ENCODE measurements at places on chromosomes 2 and 18.

DNA sequence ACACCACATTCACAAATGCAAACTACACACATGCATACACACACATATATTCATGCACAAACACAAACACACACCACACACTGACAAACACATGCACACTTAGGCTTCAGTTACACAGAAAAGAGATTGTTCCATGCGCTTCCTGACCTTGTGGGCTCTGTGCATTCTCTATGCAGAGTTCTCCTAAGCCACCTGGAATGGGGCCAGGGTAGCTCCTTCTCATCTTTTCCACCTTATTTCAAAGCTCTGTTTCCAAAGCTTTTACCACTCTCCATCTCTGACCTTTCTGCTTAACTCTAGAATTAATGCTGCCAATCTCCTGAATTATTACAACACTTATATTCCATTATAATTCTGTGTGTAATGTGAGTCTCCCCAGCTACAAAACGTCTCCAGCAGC, 522.3 kb upstream of the MYT1L start:
- no peak for DNase-seq

DNA sequence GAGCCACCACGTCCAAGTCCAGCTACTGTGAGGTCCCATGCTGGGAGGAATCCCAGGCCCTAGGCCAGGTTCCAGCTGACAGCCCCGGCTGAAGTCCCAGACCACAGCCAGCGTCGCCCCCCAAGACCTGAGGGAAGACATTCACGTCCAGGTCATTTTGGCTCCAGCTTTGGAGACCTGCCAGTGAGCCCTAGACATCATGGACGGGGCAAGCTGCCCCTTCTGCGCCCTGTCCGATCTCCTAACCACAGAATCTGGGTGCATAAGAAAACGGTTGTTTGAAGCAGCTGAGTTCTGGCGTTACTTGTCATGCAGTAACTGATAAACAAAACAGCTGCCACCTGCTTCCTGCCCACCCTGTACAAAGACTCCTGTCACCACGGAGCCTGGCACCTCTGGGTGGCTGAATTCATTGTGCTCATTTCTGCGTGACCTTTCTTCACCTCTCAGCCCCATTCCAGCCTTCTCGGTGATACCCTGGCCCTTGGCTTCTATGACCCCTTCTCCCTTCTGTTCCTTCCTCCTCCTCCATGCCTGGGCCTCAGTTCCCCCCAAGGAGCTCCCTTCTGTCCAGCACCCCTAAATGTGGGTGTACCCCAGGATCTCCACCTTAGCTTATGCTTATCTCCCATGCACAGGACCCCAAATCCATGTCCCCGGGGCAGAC, 72.6 kb upstream of the SMAD7 start:
- no peak for DNase-seq

GRCh38 chr2:216072473-216072872, 9.1 kb downstream of the PECR start:
- no peak for DNase-seq

DNA sequence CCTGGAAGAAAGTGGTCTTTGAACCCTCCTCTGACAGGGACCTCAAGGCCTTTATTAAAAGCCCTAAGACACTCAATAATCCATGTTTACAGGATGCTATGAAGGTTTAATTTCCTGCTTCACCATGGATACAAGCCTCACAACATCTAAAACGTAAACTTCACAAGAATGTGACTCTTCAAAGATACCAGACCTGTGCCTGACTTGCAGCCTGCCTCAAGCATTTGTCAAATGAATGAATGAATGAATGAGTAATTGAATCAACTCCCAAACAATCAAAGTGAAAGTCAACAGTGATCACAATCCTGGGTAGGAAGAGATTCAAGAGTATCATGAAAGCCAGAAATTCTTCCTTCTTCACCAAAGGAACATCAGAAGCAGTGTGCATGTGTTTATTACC, 30.4 kb downstream of the KLF7 start:
- DNase-seq: peak; percentile 68

DNA sequence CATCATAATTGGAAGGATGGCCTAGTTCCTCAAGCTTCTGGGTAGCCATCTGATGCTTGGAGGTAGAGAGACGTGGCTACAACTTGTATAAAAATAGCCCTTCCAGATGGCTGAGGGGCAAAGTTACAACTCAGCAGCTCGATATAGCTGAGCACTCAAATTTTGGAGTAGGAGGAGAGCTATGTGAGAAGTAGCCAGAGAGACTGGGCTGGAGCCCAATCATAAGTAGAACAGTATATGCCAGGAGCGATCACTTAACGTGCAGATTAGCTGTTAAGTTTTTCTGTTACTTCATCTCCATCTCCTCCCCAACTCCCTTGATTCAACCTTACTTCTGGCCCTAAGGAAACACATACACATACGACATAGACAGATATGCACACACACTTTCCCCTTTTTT, 28.8 kb downstream of the CNRIP1 start:
- no peak for DNase-seq

- peak; percentile 62 for DNase-seq
Measured at GRCh38 chr2:124027182-124027581, 2.1 kb downstream of the CNTNAP5 start.

- no peak for DNase-seq
Measured at GRCh38 chr2:217905395-217905794, 97.4 kb downstream of the TNS1 start.

- DNase-seq: no peak
Measured at GRCh38 chr2:172473167-172473566, 45.8 kb downstream of the ITGA6 start.

DNA sequence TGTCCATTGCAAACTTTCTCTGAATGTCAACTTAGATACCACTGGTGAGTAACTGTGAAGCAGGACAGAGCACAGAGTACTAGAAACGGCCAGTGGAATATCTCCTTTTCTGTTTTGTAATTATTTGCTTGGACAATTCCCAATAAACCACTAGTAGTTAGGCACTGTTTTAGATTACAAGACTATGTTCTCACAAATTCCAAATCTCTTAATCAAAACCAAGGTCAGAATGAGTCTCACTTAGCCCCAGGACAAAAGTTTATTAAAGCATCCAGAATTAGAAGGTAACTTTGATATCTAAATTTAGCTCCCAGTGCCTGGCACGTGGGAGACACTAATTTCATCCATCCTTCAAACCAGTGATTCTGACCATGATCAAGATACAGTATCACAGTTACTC, 89.0 kb downstream of the ZNF521 start:
- no peak for DNase-seq

DNA sequence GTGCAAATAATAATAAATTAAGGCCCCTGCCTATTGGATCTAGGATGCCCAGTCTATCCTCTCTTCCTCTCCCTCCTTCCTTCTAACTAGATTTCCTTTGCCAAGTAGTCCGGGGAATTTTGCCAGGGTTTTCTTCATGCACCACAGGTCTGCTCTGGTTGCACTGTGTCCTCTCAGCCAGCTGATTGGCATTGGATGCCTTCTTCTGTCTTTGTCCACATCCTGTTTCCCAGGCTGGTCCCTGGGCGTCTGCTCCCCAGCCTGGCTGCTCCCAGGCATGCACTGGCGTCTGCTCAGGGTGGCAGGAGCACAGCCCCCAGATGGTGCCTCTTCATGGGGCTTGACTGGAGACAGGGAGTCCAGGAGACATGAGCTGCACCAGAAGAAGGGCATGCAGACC, 66.4 kb downstream of the GALR1 start:
- DNase-seq: no peak

GRCh38 chr2:230869914-230870543, 5.3 kb downstream of the ITM2C start:
- no peak for DNase-seq

DNA sequence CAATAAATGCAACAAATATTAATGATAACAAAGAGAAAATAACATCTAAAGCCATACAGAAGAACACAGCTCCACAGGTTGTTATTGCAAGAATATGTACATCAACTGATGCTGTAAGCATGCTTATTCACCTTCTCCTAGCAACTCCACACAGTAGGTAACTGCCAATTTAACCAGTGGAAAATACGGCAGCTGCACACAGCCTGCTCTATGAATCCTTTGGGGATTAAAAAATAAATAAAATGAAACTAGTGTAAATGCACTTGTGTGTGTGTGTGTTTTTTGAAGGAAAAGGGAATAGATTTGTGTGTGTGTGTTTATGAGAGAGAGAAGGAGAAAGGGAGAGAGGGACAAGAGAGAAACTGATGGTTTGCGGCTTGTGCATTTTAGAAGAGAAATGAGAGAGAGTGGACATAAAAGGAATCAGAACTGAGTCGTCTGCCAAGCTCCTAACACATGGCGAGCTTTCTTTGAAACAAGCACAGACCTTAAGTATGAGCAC, 96.2 kb upstream of the PDE1A start:
- no peak for DNase-seq

- DNase-seq: no peak
Measured at GRCh38 chr18:61887838-61888237, 5.0 kb downstream of the RNF152 start.

GRCh38 chr2:23379220-23379695, 5.7 kb upstream of the KLHL29 start:
- DNase-seq: no peak

- DNase-seq: no peak
Measured at GRCh38 chr18:77160515-77160914, 27.9 kb upstream of the MBP start.

GRCh38 chr18:53947092-53947640, 277.3 kb downstream of the MBD2 start:
- DNase-seq: no peak

GRCh38 chr2:160363055-160363454, 130.6 kb downstream of the RBMS1 start:
- DNase-seq: no peak

- no peak for DNase-seq
Measured at GRCh38 chr18:13433125-13433524, 214.6 kb downstream of the LDLRAD4 start.

DNA sequence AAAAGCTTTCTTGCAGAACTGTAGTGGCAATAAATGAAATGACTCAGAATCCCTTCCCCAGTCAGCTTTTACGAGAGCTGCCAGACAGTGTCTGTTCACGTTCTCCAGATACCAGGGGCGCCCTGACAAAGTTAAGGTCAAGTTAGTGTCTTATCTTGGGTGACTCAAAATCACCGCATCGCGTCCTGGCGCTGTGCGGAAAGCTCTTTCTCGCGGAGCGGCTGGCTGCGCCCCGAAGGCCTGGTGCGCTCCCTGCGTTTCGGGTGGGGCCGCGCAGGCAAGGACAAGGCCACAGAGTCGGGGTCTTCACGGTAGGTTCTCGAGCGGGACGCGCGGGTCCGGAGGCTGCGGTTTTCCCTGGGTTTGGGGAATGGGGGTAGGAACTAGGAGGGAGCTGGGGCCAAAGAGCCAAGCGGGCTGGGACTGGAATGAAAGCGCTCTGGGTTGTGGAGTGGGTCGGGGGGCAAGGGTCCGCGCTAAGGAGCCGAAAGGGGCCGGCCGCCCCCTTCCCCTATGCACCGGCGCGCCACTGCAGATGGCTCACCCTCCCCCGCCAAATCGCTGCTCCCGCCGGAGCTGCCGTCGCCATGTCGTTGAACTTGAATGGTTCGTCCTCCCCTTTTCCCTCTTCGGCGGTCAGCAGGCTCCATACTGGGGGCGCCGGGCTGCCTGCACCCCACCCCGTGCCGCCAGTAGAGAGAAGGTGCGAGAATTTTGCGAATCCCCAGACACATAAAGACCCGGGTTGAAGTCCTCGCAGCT, 2.6 kb upstream of the HOXD11 start:
- DNase-seq: no peak

DNA sequence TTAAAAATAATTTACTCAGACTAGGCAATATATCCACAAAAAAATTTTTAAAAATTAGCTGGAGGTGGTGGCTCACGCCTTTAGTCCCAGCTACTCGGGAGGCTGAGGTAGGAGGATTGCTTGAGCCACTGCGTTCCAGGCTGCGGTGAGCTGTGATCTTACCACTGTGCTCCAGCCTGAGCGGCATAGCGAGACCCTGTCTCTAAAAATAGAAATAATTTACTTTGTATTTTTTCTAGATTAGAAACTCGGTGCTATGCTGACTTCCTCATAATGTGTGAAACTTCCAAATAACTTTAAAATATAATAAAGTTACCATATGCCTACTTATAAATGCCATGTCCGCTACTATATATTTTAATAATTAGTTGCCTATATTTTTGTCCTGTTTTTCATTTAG, 6.7 kb downstream of the PPIG start:
- DNase-seq: no peak

- peak; percentile 45 for DNase-seq
Measured at GRCh38 chr2:44429034-44429433, 67.3 kb downstream of the CAMKMT start.

DNA sequence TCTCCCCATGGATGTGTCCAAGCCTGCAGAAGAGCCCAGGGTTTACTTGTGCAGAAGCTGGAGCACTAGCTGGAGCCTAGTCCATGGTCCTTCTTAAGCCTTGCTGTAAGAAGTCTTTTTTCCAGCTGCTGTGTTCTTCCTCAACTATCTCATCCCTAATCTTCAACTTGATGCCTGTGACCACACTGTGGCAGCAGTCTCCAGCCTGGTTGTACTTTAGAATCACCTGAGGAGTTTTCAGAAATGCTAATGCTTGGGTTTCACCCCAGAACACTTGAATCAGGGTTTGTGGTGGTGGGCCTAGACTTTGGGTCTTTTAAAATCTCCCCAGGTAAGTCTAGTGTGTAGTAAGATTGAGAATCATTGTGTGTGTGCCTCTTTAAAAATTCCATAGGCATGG, 173.6 kb downstream of the ADCYAP1 start:
- no peak for DNase-seq

DNA sequence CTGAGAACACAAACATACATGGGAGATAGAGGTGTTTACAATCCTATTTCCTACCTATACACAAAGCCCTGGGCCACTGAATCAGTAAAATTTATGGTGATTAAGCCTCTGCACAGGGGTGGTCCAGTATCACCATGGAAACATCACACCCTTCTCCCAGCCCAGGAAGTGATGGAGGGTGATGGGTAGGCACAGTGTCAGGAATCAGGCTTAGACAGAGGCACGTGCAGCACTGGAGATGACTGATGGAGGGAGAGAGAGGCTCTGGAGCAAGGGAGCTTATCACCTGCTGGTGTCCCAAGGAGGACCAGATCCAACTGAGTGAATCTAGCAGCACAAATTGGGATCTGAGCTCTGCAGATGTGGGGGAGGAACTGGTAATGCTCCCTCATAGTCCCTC, 117.2 kb downstream of the RPIA start:
- no peak for DNase-seq

GRCh38 chr2:240301256-240301795, 134.1 kb upstream of the GPC1 start:
- DNase-seq: no peak

DNA sequence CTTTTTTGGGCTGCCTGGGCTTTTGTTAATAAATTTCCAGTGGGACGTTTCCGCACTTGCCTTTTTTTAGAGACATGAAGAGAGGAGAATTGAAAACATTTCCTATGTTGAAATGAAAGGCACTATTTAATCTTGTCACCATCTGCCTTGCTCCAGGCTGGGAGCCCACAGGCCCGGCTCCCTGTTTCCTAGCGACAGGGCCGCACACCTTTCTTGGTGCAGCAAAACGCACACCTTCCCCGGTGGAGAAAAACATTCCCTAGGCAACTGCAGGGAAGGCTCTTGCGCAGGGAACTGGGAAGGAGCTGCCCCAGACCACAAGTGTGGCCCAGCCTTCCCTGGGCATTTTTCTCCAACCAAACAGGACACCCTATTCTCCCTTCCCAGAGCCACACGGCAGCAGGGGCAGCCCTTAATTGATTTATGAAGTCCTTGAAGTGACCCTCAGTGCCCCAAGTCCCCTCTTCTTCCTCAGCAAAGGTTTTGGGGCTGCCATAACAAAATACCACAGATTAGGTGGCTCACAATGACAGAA, 132.9 kb upstream of the MSH6 start:
- DNase-seq: no peak

Measured in choroid plexus epithelial cell (primary cell).